ENCODE measurements at places on chromosomes 1 and 21.

DNA sequence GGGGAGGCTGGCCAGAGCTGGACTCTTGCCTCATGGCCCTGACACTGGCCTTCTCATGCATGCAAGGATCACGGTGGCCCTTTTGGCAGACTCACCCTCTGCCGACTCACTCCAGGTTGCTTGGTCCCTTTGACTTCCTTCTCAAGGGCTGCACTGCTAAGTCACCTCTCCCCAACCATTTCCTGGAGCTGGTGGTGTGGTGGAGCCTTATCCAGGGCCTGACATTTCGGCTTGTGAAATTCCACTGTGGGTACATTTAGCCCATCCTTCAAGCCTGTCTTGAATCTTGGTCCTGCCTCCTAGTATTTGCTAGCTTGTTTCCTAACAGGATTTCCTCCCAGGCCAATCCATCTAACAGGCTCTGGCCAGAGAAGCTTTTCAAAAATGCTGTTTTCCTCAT, 52.6 kb upstream of the JUN start:
- no peak for DNase-seq

GRCh38 chr1:116075990-116076389, 35.2 kb upstream of the MAB21L3 start:
- no peak for DNase-seq

DNA sequence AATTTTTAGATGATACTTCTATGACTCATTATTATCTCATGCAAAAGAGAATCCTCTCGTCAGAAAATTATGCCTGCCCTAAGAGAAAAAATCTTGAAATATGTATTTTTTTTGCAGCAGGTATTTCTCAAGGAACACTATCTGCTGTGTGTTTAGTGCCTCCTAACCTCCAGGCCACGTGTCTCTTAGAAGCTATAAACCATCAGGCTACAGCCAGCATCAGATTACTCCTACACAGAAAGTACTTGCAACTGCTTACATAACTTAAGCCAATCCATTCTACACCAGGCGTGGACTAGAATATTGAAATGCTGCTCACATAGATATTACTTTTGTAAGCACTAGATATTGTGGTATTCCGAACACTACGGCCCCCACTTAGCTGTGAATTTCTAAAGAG, 933.4 kb downstream of the PLA2G4A start:
- DNase-seq = no peak

GRCh38 chr1:63112155-63112900, 210.0 kb upstream of the FOXD3 start:
- no peak for DNase-seq

DNA sequence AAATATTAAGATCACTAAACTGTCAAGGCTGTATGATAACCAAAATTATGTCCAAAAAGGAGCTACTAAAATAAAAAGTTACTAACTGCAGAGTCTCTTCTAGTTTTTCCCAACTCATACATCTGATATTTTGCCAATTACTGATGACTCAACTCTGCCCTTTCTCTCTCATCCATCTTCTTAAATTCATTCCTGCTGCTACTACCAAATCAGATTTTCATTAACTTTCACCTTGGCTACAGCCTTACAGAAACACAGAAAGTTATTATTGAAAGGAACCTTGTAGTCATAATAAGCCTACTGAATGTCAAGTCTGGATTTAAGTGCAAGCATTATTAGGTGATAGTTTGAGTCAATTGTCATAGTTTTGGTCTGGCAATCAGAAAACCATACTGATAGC, 273.1 kb downstream of the DPYD start:
- no peak for DNase-seq

- DNase-seq = no peak
Observed at GRCh38 chr1:171754353-171754705, 12.5 kb upstream of the VAMP4 start.

DNA sequence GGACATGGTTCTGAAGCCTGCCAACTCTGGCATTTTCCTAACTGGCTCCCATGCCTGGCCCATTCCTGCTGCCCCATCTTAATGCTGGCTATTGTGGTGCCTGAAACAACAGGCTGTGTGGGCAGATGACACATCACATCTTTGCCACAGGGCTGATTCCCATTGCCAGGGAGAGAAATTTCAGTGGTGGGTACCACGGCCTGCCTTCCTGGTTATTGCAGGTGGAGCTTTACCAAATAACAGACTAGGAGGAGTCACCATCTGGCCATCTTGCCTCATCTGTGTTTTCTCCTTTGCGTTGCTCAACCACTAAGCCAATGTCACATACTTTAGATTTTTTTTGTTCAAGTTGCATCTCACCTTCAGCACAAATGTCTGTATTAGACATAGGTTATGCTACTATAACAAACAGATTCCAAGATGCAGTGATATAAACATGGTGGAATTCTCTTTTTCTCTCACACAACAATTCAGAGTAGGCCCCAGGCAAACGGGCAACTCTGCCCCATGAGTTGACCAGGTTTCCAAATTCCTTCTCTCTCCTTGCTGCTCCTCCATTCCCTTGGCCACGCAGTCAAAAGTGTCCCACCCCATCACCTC, 14.1 kb downstream of the CDA start:
- DNase-seq = no peak

- DNase-seq = peak; percentile 55
Observed at GRCh38 chr1:12658531-12659453, 14.9 kb downstream of the AADACL4 start.

DNA sequence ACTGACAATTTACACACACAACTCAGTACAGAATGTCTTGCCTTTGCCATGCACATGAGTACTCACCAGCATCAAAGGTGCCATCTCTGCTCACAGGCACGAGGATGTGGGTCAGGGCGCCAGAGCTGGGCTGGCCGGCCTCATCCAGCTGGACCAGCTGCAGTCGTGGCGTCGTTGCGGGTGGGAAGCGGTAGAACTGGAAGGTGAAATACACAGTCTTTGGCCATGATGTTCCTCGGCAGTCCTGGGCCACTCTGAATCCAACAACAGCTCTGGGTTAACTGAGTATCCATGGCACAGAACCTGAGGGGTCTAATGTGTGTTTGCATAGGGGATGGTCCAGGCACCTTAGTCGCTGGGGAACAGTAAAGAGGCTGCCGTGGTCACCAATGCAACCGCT, 87.7 kb downstream of the NPHP4 start:
- no peak for DNase-seq

DNA sequence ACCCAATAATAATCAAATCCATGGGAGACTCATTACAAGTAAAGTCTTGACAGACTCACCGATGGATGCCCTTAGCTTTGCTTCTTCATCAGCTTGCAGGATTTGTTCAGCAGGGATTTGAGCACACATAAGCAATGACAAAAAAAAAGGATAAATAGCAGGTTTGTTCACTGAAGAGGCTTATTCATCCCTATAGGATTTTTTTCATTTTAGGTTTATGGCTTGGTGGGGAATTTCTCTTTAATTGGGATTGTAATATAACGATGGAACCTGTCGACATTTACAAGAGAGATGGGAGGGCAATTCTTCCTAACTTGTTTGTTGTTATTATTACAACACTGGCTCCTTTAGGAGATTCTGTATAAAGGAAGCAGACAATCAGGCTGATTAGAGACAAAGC, 649.1 kb upstream of the PLXNA2 start:
- DNase-seq = no peak

- no peak for DNase-seq
Observed at GRCh38 chr1:198122693-198123092, 34.1 kb upstream of the NEK7 start.

DNA sequence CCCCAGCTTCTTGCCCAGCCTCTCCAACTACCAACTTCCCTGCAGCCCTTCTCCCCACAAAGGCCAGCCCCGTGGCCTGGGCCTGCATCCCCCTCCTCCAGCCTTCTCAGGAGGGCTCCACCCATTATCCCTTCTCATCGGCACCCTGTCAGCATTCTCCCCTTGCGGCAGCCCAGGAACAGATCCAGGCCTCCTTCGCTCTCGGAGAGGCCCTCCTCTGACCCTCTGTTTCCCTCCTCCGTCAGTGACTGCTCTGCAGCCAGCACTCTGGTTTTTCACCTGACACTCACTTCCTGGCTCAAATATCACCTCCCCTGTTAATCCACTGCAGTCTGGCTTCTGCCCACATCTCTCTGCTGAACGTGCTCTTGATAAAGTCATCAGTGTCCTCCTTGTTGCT, 17.5 kb downstream of the ADGRB2 start:
- no peak for DNase-seq

GRCh38 chr1:248136811-248137210, 8.1 kb upstream of the OR2M5 start:
- no peak for DNase-seq

- DNase-seq = no peak
Observed at GRCh38 chr1:187891993-187892682, 1063.4 kb downstream of the PLA2G4A start.

DNA sequence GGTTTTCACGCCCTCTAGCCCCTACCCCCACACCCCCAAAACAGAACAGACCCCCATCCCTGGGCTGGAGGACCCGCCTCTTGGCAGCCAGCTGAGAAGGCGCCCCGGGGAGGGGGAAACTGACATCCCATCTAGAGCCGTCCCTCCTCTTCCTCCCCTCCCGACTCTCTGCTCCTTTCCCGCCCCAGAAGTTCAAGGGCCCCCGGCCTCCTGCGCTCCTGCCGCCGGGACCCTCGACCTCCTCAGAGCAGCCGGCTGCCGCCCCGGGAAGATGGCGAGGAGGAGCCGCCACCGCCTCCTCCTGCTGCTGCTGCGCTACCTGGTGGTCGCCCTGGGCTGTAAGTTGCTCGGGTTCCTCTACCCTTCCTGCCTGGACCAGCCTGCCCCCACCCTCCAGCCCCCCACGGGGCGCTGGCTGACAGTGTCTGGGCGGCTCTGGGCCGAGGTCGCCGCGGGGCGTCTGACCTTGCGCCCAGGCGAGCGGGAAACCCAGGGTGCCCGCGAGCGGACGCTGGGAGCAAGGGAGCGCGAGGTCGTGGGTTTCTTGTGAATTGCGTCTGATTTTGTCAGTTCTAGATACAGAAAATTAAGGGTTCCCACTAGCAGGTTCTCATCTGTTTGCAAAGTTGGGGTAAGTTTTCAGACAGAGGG, 618 bp downstream of the JAM2 start:
- peak; percentile 45 for DNase-seq

GRCh38 chr1:225980005-225980836, 18.9 kb downstream of the SDE2 start:
- DNase-seq = no peak

DNA sequence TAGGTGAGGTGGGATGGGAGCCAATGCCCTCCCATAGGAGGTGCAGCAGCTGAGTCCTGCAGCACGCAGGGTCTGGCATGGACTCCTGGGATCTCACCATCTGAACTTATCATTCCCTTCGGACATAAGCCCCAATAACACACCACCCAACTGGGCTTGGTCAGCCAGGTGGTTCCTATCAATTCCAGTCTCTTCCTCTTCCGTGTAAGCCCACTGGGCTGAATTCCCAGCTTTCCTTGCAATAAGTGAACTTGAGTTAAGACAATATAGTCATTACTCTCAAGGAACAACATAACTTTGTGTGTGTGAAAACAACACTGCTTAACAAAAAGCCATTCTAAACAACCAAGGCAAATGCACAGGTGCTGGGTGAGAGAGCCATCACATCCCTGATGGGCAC, 86.6 kb upstream of the EDN2 start:
- DNase-seq = no peak

- DNase-seq = no peak
Observed at GRCh38 chr1:115729756-115730155, 38.8 kb downstream of the CASQ2 start.

DNA sequence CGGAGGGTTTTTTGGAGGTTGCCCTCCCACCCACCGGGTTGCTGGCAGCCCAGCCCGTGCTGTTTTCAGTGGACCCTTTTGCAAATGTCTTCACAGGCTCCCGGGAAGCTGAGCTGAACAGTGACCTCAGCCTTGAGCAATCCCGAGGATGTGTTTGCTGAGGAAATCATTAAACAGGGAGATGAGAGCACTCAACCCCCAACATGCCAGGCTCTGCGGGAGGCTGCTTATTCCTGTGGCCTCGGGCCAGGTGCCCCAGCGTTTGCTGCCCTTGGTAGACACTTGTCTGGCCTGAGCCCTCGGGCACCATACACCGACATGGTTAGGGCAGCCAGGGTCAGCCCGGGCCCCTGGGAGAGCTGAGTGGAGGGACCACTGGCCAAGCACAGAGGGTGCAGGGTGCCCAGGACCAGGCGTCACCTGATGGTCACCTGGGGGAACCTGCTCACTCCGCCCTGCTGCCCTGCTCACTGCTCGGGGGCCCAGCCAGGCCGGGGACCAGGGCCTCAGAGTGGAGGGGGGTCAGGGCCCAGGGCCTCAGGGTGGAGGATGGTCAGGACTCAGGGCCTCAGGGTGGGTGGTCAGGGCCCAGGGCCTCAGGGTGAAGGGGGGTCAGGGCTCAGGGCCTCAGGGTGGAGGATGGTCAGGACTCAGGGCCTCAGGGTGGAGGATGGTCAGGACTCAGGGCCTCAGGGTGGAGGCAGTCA, 42.5 kb upstream of the POFUT2 start:
- peak; percentile 72 for DNase-seq

- DNase-seq = no peak
Observed at GRCh38 chr1:208344202-208344857, 100.1 kb upstream of the PLXNA2 start.

DNA sequence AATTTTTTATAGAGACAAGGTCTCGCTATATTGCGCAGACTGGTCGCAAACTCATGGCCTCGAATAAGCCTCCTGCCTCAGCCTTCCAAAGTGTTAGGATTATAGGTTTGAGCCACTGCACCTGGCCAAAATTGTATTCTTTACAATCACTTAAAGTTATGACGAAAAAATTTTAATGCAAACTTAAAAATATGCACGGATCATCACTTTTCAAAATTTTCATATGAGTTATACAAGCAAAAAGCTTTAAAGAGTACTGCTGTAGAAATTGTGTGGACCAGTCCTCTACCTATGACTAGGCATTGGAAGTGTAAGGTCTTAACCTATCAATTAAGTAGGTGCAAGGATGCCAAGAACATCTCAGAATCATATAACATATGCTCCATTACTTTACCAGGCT, 34.9 kb downstream of the COP1 start:
- DNase-seq = no peak

DNA sequence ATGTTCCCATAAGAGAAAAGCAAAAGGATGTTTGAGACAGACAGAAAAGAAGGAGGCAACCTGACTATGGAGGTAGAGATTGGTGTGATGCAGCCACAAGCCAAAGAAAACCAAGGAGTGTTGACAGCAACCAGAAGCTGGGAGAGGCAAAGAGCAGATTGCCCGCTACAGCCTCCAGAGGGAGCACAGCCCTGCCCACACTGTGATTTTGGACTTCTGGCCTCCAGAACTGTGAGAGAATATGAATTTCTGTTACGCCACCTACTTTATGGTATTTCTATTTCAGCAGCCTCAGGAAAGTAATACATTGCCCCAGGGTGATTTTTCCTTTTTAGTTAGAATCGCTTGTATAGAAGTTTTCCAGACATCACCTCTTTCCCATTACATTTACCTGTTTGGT, 28.4 kb downstream of the SLAMF6 start:
- no peak for DNase-seq

DNA sequence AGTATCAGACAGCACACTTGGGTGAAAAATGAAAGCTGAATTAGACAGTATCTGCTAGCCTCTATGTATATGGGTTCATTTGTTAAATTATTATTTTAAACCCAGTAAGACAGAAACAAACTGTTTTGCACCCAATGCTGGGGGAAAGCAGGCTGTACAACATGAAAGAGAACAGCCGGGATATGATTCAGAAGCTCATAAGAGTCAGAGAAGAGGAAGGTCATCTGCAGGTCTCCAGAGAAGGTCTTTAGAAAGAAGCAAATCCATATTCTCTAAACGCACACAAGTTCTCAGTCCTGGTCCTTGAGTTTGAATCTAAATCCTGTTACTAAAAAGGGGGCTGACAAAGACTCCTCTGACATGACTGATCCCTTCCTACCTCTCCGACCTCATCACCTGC, 155.1 kb downstream of the SIPA1L2 start:
- DNase-seq = no peak

Data from right lung (tissue), 10 donors.